GM23338 (cell line): ENCODE measurements at places on chromosomes 4 and X. TPM values are rescaled to one million over a fixed set of nuclear protein-coding genes. Genes with fewer than 3 reads are reported as not detected.

The SMIM10 gene
- total RNA-seq: 1.7 and 2.1 TPM in 2 replicates

The IL15 gene
- 2.3 and 2.7 TPM in 2 replicates for total RNA-seq

The NUP62CL gene
- total RNA-seq: 6.4 and 11.2 TPM in 2 replicates

The TKTL2 gene
- 0.07 TPM in 1 of 2 replicates, not detected in the other for total RNA-seq

The NEIL3 gene
- total RNA-seq: 14.8 and 15.4 TPM in 2 replicates

The SPIN3 gene
- total RNA-seq: 13.0 and 18.2 TPM in 2 replicates
